Cerebellar nuclear complex (tissue), 1 donor: ENCODE measurements at places on chromosomes 4 and X.

DNA sequence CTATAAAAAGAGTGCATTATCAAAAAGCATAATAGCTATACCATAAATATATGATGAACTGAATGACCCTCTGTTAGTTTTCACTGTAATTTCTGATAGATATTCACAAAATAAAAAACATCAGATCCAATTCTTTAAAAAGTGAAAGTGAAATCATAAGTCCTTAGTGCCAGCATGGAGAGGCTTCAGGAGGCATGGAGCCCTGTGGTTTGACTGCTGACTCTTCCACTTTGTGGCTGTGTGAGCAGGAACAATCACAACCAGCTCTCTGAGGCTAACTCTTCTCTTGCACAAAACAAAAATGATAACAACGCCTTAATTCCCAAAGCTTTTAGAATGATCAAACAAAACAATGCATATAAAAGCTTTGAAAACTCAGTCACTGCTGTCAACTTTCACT, 1143.9 kb downstream of the PDHA2 start:
- DNase-seq, result no peak

- no peak for DNase-seq
Measured at GRCh38 chr4:123659262-123659661, 262.7 kb downstream of the SPRY1 start.

DNA sequence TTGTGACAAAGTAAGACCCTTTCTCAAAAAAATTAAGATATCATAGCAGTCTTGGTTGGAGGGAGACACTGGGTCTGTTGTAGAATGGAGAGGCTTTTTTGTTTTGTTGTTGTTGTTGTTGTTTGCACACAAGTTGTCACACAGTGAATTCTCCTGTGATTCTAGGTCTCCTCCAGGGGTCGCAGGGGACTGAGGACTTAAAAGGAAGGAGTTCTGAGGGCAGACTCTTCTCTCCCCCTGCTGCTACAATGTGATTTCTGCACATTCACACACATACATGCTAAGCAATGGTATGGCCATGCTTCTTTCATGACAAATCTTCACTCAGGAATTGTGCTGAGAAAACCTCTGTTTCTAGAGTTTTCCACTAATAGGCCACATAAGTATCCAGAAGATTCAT, 71.1 kb downstream of the ZNF732 start:
- no peak for DNase-seq

- no peak for DNase-seq
Measured at GRCh38 chrX:47156611-47157520, 11.8 kb downstream of the RBM10 start.

- no peak for DNase-seq
Measured at GRCh38 chr4:154015578-154015977, 226.7 kb upstream of the SFRP2 start.

DNA sequence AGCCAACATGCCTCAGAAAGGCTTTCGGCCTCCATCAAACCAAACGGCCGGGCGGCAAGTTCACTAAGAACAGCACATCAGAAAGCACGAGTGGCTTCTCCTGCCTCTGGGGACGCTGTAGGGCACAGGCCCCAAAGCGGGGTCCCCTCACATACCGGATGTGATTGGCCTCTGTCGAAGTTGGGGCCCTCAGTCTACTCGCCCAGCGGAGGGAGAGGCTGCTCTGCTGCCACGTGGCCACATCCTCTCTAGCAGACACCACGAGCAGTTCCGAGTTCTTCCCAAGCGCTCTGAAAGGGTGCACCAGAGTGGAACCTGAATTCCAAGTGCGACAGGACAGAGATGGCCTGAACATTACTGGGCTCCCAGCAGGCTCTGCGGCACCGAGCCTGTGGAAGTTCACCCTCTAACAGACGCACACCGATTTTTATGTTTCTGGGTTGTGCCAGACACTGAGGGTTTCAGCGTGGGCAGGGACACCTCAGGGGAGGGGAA, 21.1 kb downstream of the NOP14 start:
- DNase-seq, result no peak

GRCh38 chr4:153419673-153420278, 46.4 kb upstream of the TMEM131L start:
- DNase-seq, result no peak

DNA sequence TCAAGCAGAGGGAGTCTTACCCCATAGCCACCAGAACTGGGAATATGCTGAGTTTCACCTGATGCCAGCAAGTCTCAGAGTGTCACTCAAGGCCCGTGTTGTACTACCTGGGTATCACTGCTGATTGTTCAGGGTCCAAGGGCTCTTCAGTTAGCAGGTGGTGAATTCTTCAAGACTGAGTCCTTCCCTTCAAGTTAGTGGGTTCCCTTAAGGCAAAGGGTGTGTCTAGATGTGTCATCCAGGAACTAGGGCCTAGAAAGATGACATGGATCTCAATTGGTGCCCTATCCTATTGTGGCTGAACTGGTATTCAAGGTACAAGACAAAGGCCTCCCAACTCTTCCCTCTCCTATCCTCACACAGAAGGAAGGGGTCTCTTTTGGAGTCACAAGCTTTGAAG, 159.9 kb upstream of the DIPK2B start:
- no peak for DNase-seq

- DNase-seq, result no peak
Measured at GRCh38 chr4:186726426-186727168, 2.9 kb upstream of the FAT1 start.

DNA sequence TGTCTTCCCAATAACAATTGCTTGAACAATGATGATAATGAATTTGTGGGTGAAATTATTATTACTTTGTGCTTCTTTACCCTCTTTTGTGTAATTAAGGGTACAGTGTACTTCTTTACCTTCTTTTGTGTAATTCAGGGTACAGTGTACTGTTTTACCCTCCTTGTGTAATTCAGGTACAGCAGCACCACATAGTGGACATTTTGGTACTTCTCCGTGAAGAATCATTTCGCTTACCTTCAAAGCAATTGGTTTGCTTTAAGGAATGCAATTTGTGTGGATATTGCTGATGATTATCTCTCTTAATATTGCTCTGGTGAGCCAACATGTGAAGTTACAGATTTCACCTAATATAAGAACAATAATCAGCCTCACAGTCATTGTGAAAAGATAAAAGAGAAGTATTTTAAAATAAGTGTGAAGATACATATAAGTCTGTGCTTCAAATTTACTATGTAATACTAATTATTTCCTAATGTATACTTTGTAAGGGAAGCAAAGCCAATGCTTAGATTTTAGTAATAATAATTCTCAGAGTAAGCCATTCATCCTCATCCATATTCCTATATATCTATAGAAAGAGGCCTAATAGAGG, 27.2 kb upstream of the SEC24B start:
- DNase-seq, result no peak

DNA sequence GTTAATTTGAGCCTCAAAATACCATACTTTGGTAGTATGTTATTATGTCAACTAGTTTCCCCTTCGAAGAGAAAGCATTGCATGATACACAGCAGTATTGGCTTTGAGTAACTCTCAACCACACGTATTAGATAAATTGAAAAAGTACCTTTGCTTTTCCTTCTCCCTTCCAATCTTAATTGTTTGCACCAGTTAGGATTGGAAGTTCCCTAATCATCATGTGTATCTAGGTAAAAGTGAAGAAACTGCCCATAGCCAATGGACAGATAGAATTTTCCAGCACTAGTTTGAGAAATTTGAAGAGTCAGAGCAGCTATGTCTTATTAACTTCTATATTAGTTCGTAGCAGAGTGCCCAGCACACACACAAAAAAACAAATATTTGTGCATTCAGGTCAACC, 241.3 kb downstream of the COX7B2 start:
- no peak for DNase-seq

GRCh38 chr4:121822047-121822446, 1.6 kb downstream of the CCNA2 start:
- DNase-seq, result no peak

GRCh38 chr4:182231496-182231895, 11.7 kb upstream of the TENM3 start:
- DNase-seq, result no peak

DNA sequence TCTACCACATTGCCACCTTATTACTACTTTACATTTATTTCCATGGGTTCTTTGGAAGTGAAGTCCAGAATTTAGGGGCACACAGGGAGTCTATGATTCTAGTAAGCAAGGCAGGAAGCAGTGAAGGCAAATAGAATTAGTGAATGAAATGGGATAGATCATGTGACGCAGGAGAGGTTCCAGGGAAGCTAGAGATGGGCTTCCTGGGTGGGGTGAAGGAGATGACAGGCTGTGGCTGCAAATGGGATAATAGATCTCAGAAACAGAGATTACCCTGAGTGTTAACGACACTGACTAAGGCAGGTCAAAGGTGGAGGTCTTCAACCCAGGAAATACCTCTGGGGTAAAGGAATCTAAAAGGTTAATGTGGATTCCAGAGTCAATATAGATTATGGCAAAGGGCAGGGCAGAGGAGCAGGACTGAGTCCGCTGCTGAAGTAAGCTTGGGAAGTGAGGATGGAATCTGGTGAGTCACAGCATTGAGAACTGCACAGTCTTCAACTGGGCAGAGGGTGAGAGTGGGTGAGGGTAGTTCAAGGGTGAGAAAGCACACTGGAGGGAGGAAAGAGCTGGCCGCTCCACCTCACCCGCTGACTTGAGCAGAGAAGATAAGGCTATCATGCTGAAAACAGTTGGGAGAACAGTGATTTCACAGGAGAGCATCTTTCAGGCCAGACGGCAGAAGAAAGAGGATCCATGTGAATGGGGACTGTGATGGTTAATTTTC, 70.8 kb downstream of the ANXA3 start:
- no peak for DNase-seq

DNA sequence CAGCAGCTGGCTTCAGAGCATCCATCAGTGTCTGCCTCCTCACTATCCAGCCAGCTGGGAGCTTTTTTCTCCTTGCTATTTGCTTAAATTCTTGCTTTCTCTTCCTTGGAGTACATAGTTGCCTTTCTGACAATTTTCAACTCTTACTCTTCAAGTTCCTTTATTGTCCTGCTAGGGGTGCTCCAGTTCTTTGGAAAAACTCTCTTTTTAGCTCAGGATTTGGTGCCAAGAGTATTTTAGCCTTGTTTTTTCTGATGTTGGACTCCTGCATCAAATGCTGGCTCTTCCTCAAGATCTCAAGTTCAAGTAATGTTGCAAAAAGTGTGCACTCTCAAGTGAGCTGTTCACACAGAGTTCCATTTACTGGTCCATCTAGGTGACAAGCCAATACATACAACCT, 126.4 kb downstream of the KDR start:
- DNase-seq, result no peak

DNA sequence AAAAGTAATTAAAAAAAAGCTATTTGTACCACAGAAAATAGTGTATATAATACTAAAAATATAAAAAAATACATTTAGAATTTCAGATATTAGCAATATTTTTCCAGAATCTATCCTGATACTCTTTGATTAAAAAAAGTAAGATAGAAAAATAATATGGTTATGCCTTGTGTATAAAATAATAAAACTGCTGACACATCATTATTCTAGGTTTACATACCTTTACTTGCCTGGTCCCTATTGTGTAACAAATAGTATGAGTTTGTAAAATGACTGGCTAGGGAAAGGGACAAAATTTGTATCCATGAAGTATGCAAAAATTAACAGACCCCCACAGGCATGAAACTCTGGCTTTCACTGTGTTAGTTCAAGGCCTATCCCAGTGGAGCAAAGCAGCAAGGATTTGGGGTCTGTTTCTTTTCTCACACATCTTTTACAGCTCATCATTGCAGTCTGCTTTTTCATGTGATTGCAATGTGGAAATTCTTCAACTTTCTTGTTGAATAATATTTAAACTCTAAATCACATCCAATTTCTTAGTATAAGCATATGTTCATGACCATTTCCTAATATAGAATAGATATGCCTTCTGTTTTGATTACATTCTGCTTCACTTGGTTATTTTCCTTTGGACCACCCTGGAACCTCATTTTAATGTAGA, 136.7 kb upstream of the PCDH18 start:
- DNase-seq, result no peak

- DNase-seq, result no peak
Measured at GRCh38 chr4:37646247-37646646, 39.9 kb downstream of the RELL1 start.

DNA sequence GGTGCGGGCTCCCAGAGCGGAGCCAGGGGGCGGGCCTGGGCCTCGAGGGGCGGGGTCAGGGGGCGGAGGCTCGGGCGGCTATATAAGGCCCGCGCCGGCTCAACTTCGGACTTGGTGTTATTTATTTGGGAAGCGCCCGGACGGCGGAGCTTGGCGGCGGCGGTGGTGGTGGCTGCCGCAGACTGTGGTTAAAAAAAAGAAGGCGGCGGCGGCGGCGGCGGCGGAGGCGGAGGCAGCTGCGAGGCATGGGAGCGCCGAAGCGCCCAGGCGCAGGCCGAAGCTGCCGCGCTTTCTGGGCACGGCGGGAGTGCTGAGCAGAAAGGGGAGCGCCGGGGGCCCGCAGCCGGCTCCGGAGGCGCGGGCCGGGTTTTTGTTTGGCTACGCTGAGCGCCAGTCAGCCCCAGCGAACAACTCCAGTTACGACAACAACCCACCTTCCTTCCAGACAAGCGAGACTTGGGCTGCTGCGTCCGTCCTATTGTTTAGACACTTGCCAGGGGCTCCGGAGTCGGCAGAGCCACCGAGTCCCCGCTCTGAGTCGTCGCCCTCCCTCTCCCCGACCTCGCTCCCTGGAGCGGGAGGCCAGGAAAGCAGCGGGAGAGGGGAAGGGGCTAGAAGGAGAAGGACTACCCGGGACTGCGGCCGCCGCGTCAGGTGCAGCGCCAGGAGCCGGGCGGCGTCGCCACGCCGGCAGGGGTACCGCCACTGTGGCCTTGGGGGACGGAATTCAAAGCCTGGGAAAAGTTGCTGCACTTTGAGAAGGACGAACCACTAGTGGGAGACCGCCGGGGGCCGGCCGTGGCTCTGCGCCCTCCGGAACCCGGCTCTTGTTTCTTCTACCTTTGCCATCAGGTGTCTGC, at the start of gene SLIT2:
Gene SLIT2, plus strand, starts transcription at position 110 of the 860 bp plus-strand sequence. CDS start 1,911 bp downstream, outside the sequence.
- no peak for DNase-seq

DNA sequence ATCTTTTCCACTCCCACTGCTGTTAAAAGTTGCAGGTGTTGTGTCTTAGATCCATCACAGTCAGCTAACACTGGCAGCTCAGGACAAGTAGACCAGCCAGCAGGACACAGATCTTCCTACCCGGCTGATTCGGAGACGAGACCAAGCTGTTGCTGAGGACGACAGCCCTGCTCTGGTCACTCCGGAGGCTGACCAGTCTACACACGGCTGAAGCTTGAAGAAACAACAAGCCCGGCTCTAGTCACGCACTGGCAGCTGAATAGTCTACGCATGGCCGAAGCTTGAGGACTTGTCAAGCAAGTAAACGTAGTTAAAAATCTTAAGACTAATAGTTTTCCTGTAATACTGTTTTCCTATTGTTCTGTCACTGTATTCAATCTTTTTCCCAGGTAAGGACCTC, 1.8 kb downstream of the ACOX3 start:
- DNase-seq, result no peak

DNA sequence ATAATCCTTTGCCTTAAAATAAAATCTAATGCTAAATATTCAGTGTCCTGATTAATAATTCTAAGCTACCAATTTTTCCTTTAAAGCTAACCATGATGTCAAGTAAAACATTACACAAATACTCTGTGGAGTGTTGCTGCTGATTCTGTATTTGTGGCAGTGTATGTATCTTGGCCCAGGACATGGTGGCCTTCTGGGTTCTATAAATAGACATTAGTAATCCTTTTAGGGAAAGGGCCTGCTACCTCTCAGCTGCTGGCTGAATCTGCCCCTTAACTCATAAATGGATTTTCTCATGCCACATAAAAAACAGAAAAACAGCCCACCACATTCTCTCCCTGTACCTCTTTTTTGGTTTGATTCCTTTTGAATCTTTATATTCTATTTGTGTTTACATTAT, 1.2 kb upstream of the XK start:
- DNase-seq, result peak; percentile 12

- DNase-seq, result no peak
Measured at GRCh38 chr4:164304101-164304639, 449.8 kb upstream of the SMIM31 start.
